ENCODE measurements at places on chromosomes 5 and 9.

- DNase-seq: no peak
These were observed 22.3 kb downstream of the LPCAT1 start for GRCh38 chr5:1501372-1502045.

DNA sequence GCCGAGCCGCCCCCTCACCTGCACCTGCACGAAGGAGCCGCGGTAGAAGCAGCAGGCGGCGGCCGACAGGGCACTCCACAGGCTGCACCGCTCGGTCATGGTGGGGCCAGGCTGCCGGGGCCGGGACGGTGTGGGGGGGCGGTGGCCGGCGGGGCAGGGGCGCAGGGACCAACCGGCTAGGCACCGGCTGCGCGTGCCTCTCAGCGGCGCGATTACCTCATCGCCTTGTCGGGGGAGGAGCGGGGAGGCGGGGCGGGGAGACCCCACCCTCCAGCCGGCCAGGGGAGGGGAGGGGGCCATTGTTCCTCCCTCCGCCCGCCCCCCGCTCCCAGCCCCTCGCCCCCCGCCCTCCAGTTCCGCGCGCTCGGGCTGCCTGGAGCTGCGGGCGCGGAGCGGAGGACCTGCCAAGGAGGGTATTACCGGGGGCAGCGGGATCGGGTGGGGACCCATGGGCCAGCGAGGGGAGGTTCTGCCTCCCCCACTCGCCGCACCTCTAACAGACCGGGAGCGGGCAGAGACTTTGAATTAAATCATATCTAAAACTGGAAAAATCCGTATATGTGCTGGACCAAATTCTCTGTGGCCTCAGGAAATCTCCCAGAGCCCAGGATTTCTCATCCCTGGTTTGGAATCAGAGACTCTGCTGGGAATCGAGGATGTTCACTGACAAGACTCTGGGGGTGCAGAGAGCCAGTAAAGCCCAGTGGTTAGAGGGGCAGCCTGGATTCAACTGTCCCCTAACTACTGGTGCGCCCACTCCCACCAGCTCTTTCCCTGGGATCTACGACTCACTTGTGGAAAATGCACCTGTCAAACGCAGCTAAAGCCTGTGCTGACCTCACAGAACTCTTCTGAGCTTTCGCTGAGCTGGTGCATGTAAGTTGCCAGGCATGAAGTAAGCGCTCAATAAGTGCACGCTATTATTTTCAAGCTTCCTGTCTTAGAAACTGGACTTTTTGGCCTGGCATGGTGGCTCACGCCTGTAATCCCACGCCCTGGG is 20.3 kb upstream of the TOR2A start:
- no peak for DNase-seq

DNA sequence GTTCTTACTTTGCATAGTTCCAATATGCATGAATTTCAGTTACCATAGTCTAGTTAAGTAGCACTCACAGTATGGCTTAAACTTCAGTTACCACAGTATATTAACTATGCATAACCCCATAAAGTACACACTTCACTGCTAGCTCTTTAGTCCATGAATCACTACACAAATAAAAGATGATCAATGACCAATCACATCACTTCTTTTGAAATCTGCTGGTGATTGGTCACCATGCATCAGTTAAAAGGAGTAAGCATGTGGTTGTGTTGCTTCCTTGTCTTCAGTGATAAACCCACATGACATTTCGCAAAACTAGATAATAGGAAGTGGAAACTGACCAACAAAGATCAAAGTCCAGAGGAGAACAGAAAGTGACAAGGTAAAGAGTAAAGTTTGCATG is 79.0 kb downstream of the TAF11L14 start:
- DNase-seq: no peak

DNA sequence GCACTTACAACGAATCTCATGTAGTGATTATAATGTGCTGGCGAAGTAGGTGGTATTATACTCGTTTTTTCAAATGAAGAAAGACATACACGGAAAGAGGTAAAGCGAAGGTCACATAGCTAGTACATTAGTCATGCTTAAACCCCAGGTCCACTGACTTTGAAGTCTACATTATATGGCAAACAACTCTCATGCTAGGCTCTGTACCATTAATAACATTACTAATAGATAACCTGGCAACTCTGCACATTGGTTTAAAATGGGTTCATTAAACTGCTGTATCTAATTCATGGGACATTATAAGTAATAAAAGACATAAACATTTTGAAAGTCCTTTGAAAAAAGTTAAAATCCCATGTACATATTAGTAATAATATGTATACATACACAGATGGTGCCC is 21.2 kb downstream of the FYB1 start:
- DNase-seq: no peak

DNA sequence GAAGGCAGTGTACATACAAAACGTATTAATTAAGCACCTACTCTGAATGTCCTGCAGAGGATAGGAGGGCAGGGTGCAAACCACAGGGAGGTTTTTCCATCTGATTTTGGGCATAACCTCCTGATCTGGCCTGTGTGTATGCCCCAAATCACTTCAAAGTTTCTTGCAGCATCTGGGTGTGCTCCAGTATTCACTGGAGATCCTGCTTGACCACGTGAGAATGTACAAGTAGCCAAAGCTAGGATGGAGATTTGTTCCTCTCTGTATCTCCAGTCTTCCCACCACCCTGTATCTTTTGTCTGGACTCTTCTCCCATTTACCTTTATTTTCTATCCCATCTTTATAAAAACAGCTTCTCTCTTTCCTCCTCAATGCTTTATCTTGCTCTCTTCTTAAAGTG is 207.7 kb downstream of the FBXL7 start:
- DNase-seq: no peak

DNA sequence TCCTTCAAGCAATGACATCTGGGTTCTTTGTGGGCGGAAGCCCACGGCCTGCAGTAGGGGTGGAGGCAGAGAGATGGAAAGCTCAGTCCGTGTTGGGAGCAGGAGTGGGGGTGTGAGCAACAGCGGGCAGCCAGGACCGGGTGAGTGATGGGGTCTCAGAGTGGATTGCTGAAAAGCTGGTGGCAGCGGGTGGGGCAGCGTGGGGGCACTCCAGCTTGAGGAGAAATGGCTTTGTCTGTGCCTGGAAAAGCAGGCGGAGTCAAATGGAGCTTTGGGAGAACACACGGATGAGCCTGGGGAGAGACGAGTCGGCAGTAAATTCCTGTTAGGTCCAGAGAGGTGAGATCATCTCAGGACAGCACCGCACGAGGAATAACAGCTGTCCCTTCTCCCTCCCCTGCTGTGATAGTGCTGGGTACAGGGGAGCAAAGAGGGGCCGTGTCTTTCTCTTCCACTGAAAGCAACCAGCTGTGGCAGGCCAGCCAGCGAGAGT is 42.1 kb downstream of the CACNA1B start:
- no peak for DNase-seq

GRCh38 chr5:98784411-98784810 is 10.9 kb downstream of the RGMB start:
- no peak for DNase-seq

- no peak for DNase-seq
These were observed 70.0 kb downstream of the MPDZ start for GRCh38 chr9:13209498-13209897.

DNA sequence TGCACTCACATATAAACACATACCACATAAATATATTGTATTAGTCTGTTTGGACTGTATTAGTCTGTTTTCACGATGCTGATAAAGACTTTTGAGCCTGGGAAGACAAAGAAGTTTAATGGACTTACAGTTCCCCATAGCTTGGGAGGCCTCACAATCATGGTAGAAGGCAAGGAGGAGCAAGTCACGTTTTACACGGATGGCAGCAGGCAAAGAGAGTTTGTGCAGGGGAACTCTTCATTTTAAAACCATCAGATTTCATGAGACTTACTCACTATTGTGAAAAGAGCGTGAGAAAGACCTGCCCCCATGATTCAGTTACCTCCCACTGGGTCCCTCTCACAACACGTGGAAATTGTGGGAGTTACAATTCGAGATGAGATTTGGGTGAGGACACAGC is 133.4 kb downstream of the FER start:
- DNase-seq: no peak

DNA sequence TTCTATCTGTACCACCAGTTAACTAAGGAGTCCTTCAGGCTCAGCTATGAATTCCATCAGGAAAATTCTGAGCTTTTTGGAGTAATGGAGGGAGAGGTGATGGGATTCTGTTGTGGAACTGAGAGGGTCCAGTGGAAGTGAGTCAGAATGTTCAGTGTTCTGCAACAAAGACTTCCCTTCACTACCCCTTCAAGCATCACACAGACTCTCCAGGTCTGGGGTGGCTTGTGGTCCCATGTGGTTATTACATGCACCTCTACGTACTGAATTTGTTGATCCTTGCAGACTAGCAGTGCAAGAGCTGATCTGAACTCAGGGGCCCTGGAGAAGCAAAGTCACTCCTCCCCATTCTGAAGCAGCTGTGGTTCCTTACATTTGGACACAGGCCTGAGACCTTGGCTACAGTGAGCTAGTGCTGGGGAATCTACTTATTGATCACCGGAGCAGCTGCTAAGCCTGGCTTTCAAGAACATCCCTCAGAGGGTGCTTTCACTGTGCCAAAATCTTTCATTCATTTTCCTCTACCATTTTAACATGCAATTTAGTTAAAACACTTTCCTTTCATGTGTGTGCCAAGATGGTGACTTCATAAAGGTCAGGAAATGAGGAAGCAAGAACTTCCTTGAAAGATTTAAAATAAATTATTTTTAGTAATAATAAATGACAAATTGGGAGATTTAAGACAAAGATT is 75.0 kb upstream of the TNC start:
- no peak for DNase-seq

GRCh38 chr5:45162974-45163373 is 354.2 kb downstream of the MRPS30 start:
- DNase-seq: no peak

- DNase-seq: no peak
These were observed 7.0 kb upstream of the RFK start for GRCh38 chr9:76401176-76401575.

DNA sequence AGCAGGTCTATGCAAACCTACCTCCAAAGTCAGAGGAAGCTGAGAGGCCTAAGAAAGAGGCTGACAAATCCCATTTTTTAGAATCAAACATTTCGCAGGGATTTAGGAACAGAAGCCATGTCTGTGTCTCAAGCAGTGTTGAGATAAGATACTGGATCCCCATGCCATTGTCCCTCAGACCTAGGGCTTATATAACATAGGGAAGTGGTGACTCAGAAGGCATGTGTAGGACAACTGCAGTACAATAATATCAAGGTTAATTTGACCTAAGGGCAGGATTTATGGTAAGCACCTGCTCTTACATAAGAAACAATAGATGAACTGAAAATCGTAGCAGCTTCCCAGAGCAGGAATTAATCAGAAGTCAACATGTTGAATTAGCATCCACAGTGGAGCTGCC is 459.4 kb downstream of the ANXA1 start:
- DNase-seq: no peak

- peak; percentile 45 for DNase-seq
These were observed 597.3 kb downstream of the PRELID2 start for GRCh38 chr5:145237843-145238242.

DNA sequence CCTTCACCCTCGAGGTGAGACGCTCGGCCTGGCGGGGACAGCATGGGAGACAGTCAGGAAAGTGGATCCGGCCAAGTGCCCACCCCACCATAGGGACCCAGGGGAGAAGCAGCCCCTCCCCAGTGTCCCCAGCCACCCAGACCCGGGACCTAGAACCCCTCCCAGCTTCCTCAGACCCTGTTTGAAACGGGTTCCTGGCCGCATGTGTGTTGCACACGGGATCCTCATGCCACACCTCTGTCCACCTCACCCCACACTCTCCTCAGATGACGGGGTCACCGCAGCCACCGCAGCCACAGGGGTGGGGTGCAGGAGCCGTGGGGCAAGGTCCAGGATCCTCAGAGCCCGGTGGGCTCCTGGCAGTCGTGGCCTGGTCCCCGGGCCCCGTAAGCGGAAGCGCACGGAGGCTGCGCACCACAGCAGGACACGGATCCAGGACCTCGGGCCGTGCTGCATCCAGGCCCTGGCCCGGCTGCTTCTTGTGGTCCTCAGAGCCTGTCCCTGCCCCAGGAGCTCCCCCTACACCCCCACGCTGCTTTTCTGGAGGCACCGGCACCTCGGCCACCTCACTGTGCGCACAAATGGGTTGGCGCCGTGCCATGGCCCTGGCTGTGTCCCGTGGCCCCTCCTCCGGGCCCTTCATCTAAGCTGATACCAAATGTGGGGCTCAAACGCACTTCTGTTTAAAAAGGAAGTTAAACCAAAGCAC is 15.3 kb downstream of the TERT start:
- no peak for DNase-seq

DNA sequence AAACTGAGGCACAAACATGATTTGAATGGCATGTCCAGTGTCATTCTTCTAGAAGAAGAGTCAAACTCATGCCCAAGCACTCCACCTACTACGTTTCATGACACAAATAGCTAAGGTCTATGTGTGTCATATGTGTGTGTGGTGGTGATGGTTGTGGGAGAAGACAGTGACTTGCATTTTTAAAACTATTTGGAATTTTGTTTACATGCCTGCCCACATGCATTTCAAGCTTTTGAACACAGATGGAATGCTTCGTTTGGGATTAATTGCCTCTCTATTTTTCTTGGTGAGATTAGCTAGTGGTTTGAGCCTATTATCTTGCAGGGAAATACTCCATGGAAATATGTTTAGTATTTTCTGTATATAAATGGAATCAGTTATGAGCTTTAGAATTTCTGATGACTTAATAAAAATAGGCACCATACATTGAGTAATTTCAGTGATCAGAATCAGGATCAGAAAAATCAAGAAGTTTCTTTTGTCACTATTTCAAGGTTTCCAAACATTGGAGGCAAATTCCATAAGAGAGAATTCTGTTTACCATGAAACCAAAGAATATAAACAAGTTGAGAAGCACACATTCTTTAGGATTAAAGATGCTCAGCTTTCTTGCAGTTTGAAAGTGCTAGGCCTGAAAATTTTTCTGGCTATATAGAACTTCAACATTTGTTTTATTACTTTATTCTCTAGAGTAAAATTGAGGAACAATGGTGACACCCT is 260.3 kb upstream of the SEMA6A start:
- no peak for DNase-seq

DNA sequence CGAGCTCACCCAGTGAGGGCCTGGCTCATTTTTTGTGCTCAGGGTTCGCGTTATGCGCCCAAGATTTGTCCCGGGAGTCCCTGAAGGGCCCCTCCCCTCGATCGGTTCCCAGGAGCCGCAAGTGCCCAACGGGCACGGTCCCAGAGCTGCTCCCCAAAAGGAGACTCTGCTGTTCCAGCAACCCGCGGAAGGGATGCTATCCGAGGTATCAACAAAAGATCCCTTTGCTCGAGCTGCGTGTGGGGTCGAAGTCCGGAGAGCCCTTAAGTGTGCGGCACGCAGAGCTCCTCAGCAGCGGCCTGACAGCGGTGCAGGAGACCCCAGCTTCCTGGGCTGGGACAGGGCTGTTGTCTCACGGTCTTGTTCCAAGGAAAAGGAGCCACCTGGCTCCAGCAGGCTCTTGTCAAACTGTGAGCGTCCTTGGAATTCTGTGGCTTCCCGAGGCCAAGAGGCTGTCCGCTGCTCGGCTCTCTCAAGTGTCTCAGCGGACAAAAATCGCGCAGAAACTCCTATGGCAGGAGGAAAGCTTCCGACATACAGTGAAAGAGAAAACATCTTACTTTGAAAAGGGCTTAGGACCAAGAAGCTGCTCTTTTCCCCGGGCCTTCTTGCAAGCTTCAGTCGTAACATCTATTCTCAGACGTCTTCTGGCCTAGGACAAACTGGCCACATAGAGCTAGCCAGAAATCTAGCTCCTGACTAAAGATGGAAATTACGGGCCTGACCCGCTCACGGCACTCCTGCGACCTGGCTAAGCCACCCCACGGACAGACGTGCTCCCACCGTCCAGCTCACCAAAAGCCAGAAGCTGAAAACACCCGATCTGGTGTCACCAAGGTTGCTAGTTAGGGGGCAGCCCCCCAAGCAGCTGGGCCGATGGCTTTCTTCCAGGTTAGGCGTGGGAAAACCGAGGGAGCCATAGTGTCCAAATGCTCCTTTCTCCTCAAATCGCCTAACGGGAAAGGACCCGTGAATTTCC is 2.6 kb upstream of the FOXB2 start:
- no peak for DNase-seq

All from HEK293T (cell line).